ENCODE measurements at places on chromosomes 7 and 10.

DNA sequence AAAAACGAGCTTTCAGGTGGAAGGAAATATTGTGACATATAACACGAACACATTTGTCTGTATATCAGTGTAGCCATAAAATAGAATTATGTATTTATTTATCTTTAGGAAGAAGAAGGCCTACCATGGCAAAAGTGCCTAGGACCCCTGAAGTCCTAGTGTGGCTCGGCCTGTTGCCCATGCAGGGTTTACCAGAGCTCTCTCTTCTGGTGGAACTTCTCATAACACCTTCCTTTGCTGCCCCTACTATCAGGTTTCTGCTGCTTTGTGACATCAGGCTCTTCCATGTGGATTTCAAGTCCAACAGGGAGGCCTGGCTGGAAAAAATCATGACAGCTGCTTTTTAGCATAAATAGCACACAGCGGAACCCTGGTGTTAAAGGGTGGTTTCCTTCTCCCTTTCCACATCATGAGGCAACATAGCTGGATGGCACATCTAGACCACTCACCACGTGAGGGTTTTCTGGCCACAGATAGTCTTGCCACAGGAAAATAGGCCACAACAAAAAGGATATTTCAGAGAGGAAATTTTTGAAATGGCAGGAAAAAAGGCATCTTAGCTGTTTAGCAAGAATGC is 44.8 kb upstream of the ADO start:
- no peak for DNase-seq

DNA sequence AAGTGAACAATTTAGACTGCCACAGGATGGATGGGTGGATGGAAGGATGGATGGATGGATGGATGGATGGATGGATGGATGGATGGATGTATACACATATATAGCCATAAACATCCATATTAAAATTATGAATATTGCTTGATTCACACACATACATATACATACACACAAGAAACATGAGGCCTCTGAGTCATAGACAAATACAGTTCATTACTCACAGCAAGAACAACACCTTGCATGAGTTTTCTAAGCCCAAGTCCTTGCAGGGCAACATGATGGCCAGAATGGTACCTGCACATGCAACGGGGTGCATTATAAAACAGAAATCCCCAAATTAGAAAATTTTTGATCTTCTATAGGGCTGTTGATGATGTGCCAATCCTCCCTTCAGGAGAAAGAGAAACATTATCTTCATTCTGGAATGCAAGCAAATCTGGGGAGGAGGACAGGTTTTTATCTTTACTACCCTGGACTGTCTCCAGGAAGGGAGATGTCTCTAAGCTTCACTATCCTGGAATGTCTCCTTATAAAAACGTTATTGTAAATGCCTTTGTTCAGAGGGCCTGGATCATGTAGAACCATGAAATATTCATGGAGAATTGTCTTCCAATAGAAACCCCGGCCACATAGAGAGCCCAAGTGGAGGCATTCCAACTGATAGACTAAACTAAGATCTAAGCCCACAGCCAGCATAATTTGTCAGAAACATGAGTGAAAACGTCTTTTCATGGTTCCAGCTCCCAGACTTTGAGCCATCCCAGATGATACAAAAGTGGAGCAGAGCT is 238.6 kb upstream of the LRRN3 start:
- DNase-seq = no peak

- no peak for DNase-seq
Measured at GRCh38 chr7:82705517-82706260, 262.1 kb upstream of the CACNA2D1 start.

DNA sequence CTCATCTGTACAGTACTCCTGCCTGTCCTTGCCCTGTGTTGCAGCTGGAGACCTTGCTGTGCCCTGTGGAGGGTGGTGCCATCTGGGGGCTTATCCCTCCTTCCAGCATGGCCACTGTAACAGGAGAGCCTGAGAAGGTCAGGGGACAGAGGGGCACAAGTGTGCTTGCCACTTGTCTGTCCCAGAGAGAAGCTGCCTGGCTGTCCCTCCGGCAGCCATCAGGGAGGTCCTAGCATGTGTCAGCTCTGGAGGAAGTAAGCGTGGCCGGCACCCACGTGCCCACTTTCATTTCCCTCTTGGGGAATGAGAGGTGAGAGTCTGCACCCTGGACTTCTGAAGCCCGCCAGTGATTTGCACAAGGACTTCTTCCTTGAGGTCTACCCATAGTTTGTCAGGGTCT is 97.0 kb upstream of the PPIF start:
- DNase-seq = no peak

DNA sequence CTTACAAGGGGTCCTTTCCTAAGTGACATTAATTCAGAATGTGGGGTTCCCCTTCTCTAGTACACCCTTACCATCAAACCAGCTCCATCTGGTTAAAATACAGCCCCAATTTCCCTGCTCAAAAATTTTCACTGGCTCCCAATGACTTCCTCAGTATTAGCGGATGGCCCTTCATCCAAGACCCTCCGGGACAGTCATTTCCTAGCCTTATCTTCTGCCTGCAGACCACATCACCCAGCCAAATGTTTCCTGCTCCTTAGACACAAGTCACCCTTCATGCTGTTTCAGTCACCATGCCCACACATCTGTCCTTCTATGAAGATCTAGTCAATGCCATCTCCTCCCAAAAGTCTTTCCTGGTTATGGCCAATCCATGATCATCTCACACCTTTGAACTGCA is 45.2 kb downstream of the PARD3 start:
- no peak for DNase-seq

DNA sequence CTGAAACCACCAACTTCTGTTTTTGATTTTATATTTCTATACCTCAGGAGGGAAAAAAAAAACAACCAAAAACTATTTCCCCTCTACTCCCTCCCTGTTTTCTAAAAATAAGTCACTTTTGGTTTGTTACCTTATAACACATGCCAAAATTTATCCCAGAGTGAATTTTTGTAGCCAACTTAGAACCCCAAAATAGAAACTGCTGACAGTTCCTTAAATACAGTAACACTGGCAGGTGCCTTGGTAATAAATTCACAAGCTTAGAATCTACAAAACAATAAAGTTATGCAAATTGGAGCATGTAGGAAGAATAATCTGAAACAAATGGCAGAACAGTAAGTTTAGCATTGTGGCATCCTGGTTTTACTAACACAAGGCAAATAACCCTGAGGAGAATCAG is 165.0 kb upstream of the HDAC9 start:
- no peak for DNase-seq

DNA sequence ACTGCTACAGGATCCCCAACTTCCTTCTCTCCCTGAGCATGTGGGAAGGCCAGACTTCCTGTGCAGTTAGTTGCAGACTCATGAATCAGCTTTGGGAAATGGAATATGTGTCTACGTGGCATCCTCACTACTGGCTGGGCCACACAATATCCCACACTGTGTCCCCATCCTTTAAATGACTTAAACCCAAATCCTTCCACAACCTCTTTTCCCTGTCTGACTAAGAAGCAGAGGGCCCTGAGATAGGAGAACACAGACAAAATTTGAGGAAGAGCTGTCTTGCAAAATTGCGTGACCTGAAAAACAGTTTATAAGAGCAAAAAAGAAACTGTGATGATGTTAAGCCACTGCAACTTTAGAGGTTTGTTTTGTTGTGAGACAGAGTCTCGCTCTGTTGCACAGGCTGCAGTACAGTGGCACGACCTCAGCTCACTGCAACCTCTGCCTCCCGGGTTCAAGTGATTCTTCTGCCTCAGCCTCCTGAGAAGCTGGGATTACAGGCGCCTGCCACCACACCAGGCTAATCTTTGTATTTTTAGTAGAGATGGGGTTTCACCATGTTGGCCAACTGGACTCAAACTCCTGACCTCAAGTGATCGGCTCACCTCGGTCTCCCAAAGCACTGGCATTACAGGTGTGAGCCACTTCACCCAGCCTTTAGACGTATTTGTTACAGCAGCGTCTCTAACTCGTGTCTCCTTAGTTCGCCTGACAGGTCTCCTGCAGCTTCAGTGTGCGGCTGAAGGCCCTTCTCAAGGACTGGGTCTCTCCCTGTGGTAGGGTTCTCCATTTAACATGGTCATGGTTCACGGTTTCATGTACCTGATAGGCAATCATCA is 46.9 kb upstream of the SFMBT2 start:
- no peak for DNase-seq

DNA sequence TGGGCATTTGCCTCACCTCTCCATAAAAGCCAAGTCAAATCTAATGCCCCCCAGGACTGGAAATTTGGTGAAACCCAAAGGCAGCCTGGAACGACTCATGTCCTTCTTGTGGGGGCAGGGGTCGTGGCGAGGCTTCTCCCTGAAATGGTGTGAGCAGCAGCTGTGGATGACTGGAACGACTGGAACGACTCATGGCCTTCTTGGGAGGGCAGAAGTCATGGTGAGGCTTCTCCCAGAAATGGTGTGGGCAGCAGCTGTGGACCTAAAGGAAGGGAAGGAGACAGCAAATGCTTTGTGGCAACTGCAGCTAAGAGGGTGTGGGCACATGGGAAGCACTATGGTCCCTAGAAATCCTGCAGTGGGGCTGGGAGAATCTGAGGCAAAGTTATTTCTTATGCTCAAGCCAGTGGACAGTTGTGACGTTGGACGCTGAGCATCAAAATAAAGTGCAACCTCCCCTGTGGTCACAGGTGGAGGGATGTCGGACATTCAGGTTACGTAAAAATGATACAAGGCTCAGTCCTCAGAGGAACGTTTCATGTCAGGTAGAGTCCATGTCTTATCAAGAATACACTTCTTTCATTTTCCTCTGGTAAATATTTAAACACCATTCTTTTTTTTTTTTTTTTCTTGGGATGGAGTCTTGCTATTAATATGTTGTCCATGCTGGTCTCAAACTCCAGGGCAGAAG is 107.0 kb upstream of the KIF5B start:
- no peak for DNase-seq

GRCh38 chr10:126250527-126251310 is 137.6 kb downstream of the ADAM12 start:
- no peak for DNase-seq

GRCh38 chr10:72659694-72660093 is 32.2 kb upstream of the MCU start:
- no peak for DNase-seq

DNA sequence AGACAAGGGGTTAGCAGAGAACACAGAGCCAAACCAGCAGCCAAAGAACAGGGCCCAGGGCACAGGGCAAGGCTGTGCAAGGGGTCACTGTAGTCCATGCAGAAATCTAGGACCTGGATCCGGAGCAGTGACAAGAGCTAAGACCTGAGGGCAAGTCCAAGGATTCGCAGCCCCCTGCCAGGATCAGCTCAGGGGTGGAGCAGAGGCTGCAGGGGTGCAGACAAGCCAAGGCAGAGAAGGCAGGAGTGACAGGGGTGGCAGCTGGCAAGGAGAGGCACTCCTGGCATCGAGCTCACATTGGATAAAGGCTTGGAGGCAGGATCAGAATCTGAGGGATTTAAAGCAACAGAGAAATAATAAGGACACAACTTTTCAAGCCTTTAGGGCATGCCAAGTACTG is 80.7 kb upstream of the NANOS1 start:
- DNase-seq = no peak

DNA sequence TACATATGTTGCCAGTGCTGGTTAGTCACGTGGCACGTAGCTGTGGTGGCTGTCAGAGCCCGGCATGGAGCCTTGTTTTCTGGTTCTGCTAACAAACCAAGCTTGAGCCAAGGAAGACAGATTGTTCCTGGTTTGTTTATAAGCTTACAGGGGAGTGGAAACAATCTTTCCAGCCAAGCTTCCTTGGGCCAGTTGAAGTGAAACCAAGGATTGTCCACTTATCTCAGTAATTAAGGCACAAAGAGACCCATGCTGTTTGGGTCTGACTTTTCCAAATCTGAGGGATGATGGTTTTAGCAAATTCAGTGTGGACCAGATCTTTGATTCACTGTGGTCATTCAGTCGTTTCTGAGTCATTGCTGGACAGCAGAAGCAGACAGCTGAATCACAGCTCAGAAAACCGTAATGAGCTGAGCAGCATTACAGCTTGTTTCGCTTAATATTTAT is 297.3 kb upstream of the COBL start:
- no peak for DNase-seq

DNA sequence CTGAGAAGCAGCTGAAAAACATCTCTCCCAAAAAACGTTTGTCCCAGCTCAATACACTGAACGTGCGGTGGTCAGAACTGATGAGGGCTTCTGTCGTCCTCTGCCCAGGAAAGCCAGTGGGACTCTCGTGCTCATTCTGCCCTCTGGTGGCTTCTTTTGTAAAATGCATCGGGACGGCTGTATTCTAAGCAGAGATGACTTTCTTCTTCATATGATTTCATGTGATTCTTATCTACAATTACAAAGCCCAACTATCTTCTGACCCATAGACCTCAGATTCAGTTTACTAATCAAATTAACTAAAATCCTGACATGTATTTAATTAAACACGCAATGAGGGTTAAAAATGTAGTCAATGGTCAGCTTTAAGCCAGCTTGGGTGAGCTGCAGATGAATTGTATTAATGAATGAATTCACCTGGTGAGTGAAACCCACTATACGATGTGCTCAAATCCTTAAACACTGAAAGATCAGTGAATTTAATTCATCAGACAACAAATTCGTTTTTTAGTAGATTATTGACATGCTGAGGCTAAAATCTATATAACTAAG is 117.6 kb upstream of the FAM204A start:
- DNase-seq = peak; percentile 85

- no peak for DNase-seq
Measured at GRCh38 chr7:95796617-95797016, 24.3 kb downstream of the DYNC1I1 start.

DNA sequence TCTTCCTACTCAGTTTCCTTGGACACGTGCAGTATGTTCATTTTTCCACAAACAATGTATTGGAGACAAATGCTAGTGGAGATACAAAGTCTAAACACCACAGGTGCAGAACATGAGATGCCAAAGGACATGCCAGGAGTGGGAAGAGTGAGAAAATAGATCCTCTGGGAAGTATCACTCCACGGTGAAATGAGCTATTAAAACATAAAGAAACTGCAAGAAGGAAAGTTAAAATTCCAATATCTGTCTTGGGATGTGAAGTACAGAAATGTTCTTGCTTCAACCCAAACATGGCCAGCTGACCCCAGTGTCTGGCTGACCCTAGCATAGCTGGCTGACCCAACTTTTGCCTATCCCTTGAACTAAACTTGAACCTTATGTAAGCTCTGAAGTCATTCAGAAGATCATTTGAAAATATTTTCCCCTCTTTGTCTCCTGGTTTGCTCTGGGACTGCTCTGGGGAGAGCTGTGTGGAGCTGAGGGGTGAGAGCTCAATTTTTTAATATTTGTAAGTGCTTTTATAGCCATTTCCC is 59.5 kb downstream of the FZD1 start:
- DNase-seq = no peak

DNA sequence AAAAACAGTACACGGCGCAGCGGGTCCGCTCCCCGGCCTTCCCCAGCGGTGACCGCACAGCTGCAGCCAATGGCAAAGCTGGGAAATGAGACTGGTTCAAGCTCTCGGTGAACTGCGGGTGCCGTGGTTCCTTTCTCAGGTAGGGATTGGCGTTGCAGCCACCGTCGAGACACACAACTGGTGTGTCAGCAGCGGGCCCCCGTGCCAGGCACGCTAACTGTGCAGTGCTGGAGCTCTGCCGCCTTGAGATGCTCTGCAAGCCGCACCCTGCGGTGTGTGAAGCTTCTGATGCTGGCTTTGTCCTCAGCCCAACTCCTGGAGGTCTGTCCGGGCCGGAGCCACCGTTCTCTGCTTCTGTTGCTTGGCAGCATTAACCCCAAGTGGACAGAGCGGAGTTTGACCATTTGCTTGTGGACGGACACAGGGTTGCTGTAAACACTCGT is 20.6 kb upstream of the NKX6-2 start:
- DNase-seq = no peak

Measured in NCI-H1436 (cell line).